Uterus (tissue), 4 donors: ENCODE measurements at places on chromosomes 6 and 20. TPM values are rescaled to one million over a fixed set of nuclear protein-coding genes. Genes with fewer than 3 reads are reported as not detected.

The AGPAT1 gene
- total RNA-seq = 14.2 TPM

The PHACTR1 gene
- total RNA-seq = 6.6 TPM

The MAFB gene
- 10.0 TPM for total RNA-seq

The FOXS1 gene
- not detected for total RNA-seq

The BEND3 gene
- total RNA-seq = 9.1 TPM

The OR12D3 gene
- total RNA-seq = not detected

The COL11A2 gene
- total RNA-seq = under 0.01 TPM
